ENCODE measurements at places on chromosomes 4 and X. TPM values are rescaled to one million over a fixed set of nuclear protein-coding genes. Genes with fewer than 3 reads are reported as not detected.
A peak's percentile ranks its signal among the peaks of the same experiment; 100 is the strongest.

Gene TMEM150C
- not detected for total RNA-seq

DNA sequence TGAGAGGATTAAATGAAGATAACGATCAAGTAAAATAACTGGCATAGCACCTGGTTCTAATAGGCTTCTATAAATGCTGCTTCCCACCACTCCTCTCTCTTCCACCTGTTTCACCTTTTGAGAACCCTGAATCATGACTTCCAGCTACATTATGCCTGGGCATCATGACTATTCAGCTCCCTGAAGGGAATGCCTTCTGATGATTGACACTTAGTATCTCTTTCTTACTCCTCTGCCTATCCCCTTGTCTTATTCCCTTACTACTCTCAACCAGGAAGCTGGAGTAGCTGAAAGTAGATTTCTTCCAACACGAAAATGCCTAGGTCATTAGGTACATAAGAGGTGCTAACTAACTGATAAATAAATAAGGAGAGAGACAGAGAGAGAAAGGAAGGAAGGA lies 24.7 kb upstream of the CXCL8 start:
- no peak for DNase-seq

- no peak for DNase-seq
Measured at GRCh38 chr4:118941149-118941548, 52.5 kb downstream of the SYNPO2 start.

GRCh38 chr4:1080961-1081688 lies 32.2 kb downstream of the RNF212 start:
- DNase-seq: no peak

DNA sequence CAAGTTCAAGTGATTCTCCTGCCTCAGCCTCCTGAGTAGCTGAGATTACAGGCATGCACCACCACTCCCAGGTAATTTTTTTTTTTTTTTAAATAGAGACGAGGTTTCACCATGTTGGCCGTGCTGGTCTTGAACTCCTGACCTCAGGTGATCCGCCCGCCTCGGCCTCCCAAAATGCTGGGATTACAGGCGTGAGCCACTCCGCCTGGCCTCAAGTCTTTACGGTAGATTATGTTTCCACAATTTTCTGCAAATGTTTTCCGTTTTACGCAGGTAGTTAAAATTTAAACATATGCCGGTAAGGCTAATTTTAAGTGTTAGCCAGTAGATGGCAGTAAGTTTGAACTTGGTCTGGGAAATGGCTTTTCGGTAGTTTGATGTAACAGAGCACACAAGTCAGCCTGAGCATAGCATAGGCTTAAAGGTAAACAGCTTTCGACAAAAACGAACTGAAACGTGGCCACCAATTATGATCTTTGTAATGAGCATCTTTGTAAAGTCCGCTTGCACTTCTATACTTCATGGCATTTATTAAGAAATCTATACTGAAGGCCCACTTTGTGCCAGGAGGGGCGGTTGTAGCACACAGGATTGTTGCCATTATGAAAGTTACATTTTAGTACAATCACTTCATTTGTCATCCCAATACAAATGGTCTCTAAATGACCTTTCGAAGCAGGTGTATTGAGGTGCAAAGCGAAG lies 31.1 kb downstream of the CCKAR start:
- DNase-seq: peak; percentile 15

DNA sequence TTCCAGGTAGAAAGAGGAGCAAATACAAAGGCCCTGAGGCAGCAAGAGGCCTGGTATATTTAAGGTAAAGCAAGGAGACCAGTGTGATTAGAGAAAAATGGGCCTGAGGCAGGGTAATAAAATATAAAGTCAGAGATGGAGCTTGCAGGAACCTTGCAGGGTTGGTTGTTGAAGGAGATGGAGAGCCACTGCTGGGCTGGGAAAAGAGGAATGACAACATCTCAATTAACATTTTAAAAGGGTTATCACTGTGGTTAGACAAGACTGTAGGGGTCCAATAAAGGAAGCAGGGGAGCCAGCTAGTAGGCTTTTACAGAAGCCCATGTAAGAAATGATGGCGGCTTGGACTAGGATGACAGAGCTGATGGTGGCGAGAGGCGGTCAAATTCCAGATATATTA lies 205.5 kb upstream of the MBNL3 start:
- DNase-seq: no peak

DNA sequence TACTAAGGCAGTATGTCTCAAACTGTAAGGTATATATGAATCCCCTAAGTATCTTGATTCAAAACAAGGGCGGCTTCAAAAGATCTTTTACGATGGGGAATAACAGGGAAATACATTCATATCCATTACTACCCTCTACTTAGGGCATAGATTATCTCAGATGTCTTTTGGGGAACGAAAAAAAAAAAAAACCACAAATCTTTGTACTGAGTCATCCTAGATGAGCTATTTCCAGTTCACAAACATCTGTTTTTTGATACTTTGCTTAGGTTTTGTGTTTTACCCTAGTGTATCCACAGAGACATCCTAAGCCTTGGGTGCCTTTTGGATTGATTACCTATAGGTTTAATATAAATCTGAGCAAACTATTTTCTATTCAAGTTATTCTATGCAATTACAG lies 457.2 kb downstream of the NLGN4X start:
- DNase-seq: no peak

- DNase-seq: no peak
Measured at GRCh38 chrX:134246282-134246681, 9.3 kb downstream of the CCDC160 start.

Measured in naive thymus-derived CD4-positive, alpha-beta T cell (primary cell).